Natural killer cell treated with Interleukin-12 subunit alpha and Interleukin-12 subunit beta and Interleukin-15 and Interleukin-18, amount 100 ng/mL, for 72 hours (primary cell): ENCODE measurements at places on chromosomes 6 and 20. TPM values are rescaled to one million over a fixed set of nuclear protein-coding genes. Genes with fewer than 3 reads are reported as not detected.

DNA sequence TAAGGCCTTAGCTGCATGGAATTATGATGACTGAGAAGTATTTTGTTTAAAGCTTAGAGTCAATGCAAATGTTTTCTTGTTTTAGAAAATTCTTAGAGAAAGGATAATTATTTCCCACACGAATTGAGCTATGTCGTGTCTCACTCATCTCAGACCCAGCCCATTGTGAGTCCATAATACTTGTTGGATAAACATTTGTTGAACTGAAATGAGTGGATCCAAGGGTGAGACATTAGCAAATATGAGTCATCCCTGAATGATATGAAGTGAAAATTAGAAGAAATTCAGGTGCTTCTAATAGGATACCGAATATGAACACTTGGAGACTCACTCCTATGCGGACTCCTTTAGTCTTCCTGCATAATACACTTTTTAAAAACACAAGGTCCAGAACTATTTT, 41.6 kb upstream of the ARMC2 start:
- H3K27ac ChIP-seq = no peak overlapping the region
- H3K4me1 ChIP-seq = peaks cover 10% of the 10 kb centered on the region
- H3K4me3 ChIP-seq = no peak overlapping the region
- no peaks in the 10 kb centered on the region for H3K27me3 ChIP-seq
- H3K36me3 ChIP-seq = no peaks in the 10 kb centered on the region
- no peak for DNase-seq

DNA sequence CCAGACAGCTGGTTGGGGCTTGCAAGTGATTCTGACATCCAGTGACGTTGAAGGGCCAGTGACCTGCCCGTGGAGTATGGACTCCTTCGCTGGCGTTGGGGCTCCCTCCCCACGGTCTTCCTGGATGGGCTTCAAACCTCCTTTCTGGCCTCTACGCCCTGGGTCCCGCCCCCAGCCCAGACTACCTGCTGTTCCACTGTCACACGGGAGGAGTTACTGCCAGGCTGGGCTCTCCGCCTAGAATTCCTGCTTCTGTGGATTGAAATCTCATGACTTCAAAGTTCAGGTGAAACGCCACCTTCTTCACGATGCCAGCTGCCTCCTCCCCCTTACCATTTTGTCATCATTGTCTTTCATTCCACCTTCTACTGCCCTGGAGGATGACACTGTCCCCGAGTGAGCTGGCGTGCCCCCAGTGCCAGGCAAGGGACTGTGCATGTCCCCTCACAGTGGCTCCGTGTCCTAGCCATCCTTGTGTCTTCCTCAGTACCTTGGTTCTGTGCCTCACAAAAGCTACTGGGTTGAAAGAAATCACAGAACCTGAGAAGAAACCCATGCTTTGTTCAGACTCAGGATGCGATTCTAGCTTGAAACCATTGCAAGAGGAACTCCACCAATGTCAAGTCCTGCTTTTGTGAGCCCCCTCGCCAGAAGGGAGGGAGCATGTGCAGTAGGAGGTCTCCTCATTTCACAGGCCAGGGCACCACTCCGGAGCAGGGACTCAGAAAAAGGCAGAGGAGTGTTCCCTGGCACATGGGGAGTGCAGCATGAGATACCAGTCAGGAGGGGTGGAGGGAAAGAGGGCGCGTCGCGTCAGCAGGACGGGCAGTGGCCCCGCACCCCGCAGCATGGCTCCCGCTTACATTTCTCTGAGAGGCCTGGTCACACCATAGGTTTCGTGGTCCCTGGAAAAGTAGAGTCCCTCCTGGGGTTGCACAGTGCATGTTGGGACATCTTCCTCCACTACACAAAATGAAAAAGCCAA, 11.0 kb upstream of the IRF4 start:
- DNase-seq = no peak
- H3K4me3 ChIP-seq = no peak overlapping the region
- peaks cover 14% of the 10 kb centered on the region for H3K27me3 ChIP-seq
- no peak overlapping the region for H3K27ac ChIP-seq

GRCh38 chr6:128487746-128488145, 32.7 kb downstream of the PTPRK start:
- no peaks in the 10 kb centered on the region for H3K36me3 ChIP-seq
- H3K27ac ChIP-seq = no peak overlapping the region
- no peak for DNase-seq
- H3K4me1 ChIP-seq = peaks cover 10% of the 10 kb centered on the region

- DNase-seq = no peak
- no peaks in the 10 kb centered on the region for H3K36me3 ChIP-seq
- H3K4me1 ChIP-seq = no peaks in the 10 kb centered on the region
- H3K27ac ChIP-seq = no peak overlapping the region
Observed at GRCh38 chr6:140817176-140817575, 1315.5 kb upstream of the GJE1 start.

GRCh38 chr6:163867518-163868292, 453.2 kb downstream of the QKI start:
- no peaks in the 10 kb centered on the region for H3K36me3 ChIP-seq
- DNase-seq = no peak
- H3K27ac ChIP-seq = no peak overlapping the region

GRCh38 chr6:134503585-134504281, 185.8 kb upstream of the SGK1 start:
- no peaks in the 10 kb centered on the region for H3K36me3 ChIP-seq
- no peaks in the 10 kb centered on the region for H3K27me3 ChIP-seq

GRCh38 chr6:116458264-116458663, 2.9 kb upstream of the CALHM6 start:
- H3K36me3 ChIP-seq = peaks cover 8% of the 10 kb centered on the region
- peak overlapping the region; percentile 84 for H3K27ac ChIP-seq
- H3K4me3 ChIP-seq = no peak overlapping the region
- H3K4me1 ChIP-seq = peaks cover 42% of the 10 kb centered on the region
- H3K27me3 ChIP-seq = peaks cover 2% of the 10 kb centered on the region

DNA sequence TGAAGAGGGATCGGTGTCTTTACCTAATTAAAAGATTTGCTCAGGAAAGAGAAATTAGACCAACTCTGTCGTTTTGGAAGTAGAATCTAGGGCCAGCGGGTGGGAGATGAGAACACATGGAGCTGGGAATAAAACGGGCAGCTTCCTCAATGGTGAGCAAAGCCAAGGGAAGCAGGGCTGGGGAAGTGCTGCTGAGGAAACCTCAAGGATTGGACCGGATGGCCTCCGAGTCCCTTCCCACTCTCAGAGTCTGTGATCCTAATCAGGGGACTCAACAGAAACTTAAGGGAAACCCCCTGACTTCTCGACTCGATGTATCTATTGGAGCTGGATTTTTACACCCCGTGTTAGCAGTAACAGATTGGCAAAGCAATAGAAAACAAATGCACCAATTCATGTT, 10.8 kb downstream of the GCNT2 start:
- no peaks in the 10 kb centered on the region for H3K36me3 ChIP-seq
- no peak overlapping the region for H3K27ac ChIP-seq
- DNase-seq = no peak
- peaks cover 34% of the 10 kb centered on the region for H3K4me1 ChIP-seq

- no peak for DNase-seq
- no peaks in the 10 kb centered on the region for H3K4me1 ChIP-seq
- H3K27ac ChIP-seq = no peak overlapping the region
- no peaks in the 10 kb centered on the region for H3K27me3 ChIP-seq
Observed at GRCh38 chr20:12824328-12825225, 184.2 kb upstream of the SPTLC3 start.

DNA sequence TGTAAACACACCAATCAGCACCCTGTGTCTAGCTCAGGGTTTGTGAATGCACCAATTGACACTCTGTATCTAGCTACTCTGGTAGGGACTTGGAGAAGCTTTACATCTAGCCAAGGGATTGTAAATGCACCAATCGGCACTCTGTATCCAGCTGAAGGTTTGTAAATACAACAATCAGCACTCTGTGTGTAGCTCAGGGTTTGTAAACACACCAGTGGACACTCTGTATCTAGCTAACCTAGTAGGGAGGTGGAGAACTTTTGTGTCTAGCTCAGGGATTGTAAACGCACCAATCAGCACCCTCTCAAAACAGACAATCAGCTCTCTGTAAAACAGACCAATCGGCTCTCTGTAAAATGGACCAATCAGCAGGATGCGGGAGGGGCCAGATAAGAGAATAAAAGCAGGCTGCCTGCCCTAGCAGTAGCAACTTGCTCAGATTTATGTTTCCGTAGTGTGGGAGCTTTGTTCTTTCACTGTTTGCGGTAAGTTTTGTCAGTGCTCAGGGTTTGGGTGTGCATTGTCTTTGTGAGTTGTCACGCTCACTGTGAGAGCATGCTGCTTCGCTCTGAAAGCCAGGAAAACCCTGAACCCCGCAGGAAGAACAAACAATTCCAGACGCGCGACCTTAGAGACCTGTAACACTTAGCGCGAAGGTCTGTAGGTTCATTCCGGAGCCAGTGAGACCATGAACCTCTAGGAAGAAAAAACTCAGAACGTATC, 37.0 kb downstream of the RIOK1 start:
- DNase-seq = no peak
- H3K27me3 ChIP-seq = peaks cover 7% of the 10 kb centered on the region
- H3K4me3 ChIP-seq = no peak overlapping the region
- H3K4me1 ChIP-seq = peaks cover 3% of the 10 kb centered on the region
- H3K27ac ChIP-seq = no peak overlapping the region
- no peaks in the 10 kb centered on the region for H3K36me3 ChIP-seq

GRCh38 chr6:16163066-16163465, 34.2 kb downstream of the MYLIP start:
- DNase-seq = no peak
- no peak overlapping the region for H3K27ac ChIP-seq
- peaks cover 28% of the 10 kb centered on the region for H3K4me1 ChIP-seq

The C4B gene
- 3.4 TPM for total RNA-seq
